Sciatic nerve (tissue), 2 donors: ENCODE measurements at places on chromosomes 13 and 19.

DNA sequence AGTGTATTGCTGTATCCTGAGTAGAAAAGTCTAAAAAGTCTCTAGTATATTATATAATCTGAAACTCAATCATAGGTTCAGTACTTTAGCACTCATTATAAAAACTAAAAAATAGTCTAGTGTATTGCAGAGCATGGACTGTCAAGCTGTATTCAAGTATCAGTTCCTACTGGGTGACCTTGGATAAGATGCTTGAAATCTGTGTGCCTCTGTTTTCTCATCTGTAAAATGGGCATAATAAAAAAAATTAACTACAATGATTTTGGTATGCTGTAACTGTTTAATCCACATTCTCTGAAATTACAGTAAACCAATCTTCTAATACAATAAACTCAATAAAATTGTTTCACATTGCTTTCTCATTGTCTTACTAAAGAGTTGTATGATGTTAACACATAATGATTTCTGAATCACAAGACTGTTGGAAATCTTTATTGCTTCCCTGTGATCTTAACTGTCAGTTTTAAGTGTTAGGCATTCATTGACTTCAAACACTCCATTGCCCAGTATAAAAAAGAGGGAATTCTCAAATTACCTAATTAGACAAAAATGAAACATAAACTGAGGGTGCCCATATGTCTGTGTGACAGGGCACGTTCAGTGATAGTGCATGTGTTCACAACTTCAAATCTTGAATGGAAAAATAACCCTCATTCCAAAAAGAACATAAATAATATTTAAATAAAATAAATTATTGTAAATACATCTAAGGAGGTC is 2.2 kb downstream of the STARD13 start:
- DNase-seq = no peak

DNA sequence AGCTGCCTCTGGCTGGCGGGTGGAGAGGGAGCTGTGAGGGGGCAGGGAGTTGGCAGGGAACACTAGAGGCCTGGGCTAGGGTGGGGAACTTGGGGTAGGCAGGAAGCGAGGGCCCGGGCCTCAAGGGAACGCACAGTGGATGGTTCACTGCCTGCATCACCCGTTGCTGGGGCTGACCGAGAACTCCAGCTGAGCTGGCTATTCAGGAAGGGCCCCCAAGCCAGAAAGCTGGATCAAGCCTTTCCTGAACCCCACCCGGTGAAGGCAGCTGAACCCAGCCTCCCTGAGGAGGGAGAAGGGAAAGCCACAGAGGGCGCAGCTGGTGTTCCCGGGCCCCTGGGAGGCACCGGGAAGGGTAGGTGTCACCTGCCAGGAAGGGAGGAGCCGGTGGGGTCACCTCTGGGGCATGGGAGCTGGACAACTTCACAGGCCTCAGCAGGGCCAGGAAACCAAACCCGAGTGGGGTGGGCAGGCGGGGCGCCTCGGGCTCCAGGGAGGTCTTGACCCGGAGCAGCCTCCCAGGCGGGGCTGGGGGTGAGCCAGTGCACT is 13.9 kb downstream of the PALM start:
- no peak for DNase-seq

DNA sequence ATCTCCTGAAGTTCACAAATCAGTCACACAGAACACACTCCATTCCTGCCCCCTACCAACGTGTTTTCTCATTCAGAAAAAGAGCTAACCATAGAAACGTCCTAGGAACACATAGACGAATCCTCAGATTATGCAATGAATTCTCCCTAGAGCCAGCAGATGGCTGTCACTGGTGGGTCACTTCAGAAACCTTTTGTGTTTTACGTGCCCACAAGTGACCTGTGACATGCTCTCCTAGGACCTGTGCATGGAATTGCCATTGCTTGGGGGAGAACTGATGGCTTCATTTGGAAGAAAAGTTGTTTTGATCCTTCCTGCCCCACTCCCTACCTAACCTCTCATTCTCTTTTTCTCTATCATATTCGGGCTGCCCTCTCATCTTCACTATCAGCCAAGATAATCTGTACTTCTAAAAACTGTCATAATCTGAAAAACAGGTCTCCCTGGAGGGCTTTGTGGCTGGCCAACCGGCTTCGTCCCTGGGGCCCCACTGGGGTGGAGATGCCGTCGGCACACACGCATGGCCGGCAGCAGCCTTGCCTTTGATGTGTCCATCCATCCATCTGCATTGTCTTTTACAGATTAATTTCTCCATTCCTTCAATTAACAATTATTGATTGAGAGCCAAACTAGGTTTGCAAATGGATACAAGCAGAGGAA is 144.1 kb upstream of the SERP2 start:
- no peak for DNase-seq

DNA sequence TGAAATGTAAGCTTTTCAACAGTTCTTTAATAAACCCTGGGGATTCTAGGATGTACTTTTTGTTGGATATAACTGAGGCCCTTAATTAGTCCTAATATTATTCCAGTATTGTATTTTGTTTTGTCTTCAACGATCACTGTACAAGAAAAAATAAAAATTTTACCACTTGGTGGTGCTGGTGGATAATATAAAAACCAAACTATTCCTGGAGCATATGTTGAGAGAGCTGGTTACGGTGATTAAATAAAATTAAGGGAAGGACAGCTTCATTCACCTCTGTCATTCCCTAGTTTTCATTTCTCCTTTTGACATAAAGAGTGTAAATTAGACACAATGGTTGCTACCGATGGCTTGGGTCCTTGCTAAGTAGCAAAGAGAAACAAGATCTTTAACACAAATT is 598.6 kb upstream of the PCDH20 start:
- no peak for DNase-seq

DNA sequence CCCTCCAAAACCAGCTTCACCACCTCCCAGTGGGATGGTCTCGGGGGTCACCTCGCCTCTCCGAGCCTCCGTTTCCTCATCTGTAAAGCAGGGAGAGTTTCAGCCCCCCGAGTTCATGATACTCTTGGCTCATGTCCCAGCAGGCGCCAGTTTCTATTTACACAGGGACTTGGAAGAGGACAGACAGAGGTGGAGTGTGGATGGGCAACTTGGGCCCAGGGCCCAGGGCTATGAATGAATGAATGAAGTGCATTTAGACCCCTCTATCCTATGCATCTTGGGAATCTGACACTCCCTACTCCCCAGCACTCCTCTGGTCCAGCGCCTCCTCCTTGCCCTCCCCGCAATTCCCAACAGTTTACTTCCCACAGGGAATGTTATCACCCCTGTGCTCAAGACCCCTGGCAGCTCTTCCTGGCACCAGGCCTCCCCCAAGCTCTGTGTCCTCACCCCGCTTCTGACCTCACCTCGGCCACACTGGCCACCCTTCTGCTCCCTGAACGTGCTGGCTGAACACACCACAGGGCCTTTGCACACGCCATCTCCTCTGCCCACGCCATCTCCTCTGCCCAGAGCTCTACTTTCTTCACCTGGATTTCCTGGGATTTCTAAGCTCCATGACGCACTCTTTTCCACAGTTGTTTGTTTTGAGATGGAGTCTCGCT is 4.9 kb upstream of the C2CD4C start:
- no peak for DNase-seq

GRCh38 chr19:900302-901111 is 7.2 kb downstream of the RNU6-9 start:
- no peak for DNase-seq

GRCh38 chr19:10899151-10899653 is 27.8 kb downstream of the CARM1 start:
- no peak for DNase-seq

DNA sequence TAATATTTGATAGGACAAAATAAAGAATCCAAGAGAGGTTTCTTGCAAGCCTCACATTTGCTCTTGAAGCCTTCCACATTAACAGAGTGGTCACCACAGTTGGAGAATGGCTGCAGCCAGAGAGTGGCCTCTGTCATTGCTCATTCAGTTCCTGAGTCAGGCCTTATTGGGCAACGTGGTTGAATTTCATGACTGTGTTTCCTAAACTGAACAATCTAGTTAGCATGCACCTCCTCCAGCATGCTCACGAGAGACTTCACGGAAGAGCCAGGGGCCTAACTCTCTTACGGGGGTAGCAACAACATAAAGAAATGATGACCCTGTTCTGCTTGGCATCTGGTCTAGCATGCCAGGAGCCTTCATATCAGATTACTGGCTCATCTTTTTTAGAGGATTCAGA is 9.6 kb upstream of the UBL3 start:
- DNase-seq = no peak

DNA sequence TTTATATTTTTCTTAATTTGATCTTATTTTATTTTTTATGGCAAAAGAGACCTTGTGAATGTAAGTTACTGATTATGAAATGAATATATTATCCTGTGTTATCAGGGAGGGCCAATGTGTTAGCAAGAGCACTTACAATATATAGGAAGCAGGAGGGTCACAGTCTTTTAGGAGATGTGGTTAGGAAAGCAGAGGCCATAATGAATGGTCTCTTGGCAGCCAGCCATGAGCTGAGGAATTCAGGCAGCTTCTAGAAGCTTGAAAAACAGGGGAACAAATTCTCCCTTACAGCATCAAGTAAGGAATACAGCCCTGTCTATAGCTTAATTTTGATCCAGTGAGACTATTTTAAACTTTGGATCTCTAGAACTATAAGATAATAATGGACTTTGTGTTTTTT is 2374.6 kb downstream of the PCDH9 start:
- DNase-seq = no peak

GRCh38 chr13:111846391-111847159 is 220.4 kb upstream of the SOX1 start:
- no peak for DNase-seq

GRCh38 chr13:102227741-102228140 is 174.1 kb downstream of the FGF14 start:
- no peak for DNase-seq

DNA sequence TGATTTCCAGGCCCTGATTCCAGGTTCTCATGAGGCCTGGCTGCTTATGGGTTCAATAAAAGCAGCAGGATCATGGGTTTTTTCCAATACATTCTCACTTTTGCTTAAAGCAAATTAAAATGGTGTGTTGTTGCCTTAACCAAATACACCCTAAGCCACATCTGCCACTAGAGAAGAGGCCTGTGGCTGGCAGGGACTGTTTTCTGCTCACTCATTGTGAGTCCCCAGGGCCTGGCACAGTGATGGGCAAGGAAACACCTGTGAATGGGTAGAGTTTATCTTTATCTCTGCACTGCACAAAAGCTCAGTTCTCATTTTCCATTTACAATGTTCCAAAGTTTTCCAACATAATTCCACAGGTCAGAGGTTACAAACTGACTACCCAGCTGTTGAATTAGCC is 726.0 kb downstream of the UQCRFS1 start:
- DNase-seq = no peak

DNA sequence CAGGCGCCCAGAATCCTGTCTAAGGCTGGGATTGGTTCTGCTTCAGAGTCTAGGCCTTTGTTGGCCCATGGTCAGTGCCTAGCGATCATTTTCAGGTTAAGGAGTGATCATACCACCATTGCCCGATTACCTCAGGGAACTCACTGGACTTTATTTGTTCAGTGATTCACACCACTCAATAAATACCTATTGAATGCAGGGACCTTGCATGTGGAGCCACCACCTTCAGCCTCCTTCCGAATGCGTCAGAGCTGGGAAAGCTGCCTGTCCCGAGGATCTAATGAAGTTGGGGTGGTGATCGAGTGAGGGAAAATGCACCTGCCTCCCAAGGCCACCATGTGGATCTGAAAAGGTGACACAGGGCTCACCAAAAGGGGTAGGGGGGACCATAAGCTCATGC is 40.0 kb upstream of the POU2F2 start:
- DNase-seq = no peak

GRCh38 chr13:92821324-92821723 is 405.3 kb upstream of the GPC6 start:
- no peak for DNase-seq

- no peak for DNase-seq
These were observed 10.7 kb downstream of the ANO8 start for GRCh38 chr19:17323964-17324332.

DNA sequence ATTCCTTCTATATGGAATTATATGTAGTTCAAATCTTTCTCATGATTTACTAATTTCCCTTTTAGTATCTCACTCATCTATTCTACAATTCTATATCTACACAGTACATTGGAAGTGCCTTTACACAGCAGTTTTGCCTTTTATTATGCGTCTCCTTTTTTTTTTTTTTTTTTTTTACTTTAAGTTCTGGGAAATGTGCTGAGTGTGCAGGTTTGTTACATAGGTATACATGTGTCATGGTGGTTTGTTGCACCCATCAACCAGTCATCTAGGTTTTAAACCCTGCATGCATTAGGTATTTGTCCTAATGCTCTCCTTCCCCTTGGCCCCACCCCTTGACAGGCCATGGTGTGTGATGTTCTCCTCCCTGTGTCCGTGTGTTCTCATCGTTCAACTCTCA is 1150.1 kb upstream of the PRR20A start:
- DNase-seq = no peak

DNA sequence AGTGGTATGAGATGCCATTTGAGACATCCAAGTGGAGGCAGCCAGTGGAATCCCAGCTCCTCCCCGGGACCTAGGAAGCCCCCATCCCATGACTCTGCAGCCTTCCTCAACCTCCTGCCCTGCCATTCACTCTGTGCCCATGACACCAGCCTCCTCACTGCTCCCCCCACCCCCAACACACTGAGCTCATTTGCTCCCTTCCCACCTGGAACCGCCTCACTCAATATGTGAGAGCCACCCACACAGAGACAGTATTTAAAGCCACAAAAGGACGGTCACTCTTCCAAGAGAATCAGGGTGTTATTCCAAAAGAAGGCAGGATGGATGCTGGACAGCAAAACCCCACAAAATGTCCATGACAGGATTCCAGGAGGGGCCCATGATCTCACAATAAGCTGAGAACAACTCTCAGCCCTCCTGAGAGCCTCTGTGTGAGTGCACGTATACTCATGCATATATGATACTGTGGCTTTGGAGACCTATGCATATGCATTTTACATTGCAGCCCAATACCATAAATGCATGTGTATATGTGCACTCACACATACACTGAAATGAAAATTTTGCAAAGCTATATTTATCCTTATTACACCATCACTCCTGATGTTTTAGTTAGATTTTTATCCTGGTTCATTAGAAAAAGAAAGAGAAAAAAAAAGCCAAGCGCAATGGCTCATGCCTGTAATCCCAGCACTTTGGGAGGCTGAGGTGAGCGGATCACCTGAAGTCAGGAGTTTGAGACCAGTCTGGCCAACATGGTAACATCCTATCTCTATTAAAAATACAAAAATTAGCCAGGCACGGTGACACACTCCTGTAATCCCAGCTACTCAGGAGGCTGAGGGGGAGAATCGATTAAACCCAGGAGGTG is 10.8 kb upstream of the RANBP3 start:
- DNase-seq = no peak

- DNase-seq = no peak
These were observed 271.9 kb upstream of the GPC6 start for GRCh38 chr13:92954746-92955145.
